Transverse colon (tissue), 4 donors: ENCODE measurements at places on chromosomes 1 and 21.

DNA sequence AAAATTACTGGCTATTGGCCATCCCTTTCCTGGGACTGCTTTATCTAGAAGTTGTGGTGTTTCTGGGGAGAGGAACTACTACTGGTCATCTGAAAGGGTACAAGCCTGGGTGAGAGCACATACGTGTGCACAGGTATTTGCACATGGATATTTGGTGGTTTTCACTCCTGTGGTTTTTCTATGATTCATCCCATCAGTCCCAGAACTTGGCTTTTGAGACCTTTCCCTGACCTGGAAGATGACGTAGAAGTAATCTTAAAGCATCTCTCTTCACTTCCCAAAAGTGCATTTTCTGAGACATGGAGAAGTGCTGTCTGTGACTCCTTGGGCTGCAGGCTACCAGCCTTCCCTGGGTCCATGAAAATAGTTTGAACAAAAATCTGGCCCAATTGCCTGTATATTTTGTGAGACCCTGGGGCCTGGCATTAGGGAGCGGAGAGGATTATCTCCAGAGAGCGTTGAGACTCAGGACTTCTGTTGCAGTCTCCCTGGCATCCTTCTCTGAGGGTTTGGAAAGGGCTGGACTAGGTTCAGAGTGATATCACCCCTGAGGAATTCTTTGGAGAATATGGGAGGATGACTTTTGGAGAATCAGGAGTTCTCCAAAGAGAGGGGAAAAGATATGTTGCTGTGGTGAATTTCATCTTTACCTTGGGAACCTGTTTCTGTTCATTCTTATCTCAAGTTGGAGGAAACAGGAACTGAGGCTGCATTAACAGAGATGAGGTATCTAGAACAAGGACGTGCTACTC is 130.8 kb downstream of the NOS1AP start:
- no peak for DNase-seq

DNA sequence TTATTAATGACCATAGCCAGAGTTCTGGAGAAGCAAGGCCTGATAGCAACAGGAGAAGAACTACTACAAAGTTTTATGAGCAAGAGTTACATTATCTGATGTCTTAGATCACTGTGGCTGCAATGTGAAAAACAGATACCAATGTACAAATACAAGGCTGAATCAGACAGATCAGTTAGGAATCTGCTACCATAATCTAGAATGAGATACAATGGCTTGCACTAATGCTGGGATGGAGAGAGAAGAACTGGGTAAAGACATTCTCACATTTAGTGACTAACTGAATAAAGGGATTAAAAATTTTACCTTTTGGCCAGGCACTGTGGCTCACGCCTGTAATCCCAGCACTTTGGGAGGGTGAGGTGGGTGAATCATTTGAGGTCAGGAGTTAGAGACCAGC is 41.3 kb downstream of the ARID4B start:
- no peak for DNase-seq

DNA sequence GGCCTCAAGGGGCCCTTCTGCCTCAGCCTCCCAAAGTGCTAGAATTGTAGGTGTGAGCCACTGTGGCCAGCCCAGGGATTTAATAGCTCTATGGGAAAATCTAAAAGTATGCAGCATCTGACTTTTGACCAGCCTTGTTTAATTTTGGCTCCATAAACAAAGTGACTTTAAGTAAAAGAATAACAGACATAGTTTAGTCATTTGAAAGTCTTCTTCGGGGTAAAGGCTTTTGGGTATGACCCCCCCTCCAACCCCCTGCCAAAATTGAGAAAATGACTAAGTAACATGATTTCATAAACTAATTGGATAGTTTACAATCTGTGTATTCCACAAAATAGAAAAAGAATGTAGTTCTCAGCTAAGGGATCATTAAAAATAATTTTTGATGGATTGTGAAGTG is 17.0 kb downstream of the GPBP1L1 start:
- no peak for DNase-seq

- no peak for DNase-seq
Measured at GRCh38 chr1:161046605-161047228, 940 bp upstream of the USF1 start.

- DNase-seq: no peak
Measured at GRCh38 chr1:165917166-165917565, 89.8 kb downstream of the UCK2 start.

DNA sequence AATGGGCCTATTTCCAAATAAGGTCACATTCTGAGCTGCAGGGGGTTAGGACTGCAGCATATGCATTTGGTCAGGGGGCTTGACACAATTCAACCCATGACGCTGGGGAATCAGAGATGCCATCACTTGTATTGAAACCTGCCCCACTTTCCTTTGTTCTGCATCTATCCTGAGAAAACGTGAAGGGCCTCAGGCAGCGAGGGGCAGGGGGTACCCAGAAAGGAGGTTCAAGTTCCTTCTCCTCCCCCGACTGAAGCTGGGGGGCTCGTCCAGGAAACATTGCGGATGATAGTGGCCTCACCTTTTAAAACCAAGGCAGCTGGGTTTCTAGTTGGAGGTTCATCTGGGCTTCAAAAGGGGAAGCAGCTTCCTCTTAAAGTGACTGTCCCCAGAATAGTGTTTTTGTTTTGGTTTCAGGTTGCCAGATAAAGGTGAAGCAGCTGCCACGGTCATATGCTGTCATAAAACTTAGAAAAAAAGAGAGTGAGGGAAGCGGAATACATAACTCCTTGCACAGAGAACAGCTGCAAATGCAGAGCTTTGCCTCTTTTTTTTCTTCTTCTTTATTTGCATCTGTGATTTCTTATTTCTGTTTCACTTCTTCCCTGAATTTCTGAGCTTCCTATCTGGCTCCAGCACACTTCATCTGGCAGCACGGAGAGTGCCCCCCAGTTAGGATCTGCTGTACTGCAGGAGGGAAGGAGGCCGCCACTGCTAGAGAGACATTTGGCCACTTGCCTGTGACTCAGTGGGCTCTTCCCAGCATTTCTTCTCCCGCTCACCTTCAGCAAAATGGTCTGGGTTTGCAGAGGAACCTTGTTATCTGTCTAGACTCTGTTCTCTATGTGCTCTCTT is 142.0 kb downstream of the AJAP1 start:
- DNase-seq: no peak

GRCh38 chr1:24921412-24921811 is 8.7 kb downstream of the RUNX3 start:
- no peak for DNase-seq
